ENCODE measurements at places on chromosomes 7 and 10. TPM values are rescaled to one million over a fixed set of nuclear protein-coding genes. Genes with fewer than 3 reads are reported as not detected.

DNA sequence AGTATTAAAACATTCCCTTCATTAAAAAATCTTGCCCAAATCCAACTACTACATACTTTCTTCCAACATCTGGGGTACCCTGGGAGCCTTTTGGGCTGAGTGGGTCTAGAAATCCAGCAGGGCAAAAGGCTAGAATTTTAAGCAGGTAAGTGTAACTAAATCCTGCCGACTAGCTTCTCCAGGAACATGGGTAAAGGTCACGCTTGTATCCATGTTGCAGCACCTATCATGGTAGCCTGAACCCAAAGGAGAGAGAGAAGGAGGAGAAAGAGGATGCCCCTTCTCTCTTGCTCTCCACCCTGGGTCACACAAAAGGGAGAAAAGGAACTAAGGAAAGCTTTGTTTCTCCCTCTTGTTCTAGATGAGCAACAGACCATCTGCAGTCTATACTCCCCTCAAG, 53.3 kb downstream of the ZNF680 start:
- ATAC-seq = no peak

- ATAC-seq = no peak
These were observed 54.8 kb upstream of the TNKS2 start for GRCh38 chr10:91743465-91743864.

Gene ANKRD30A
- total RNA-seq = not detected

- peak; percentile 92 for ATAC-seq
These were observed at the start of gene CADPS2 for GRCh38 chr7:122886357-122887081. Gene CADPS2, minus strand, starts transcription at chr7:122886460. Its CDS starts 123 bp downstream, at chr7:122886337.

GRCh38 chr7:23346316-23346715, 47.2 kb downstream of the MALSU1 start:
- no peak for ATAC-seq

Gene TAS2R5
- total RNA-seq = 0.47 TPM

- ATAC-seq = no peak
These were observed 102.7 kb downstream of the CABCOCO1 start for GRCh38 chr10:61765176-61766087.

Gene CC2D2B
- total RNA-seq = 1.9 TPM

- peak; percentile 58 for ATAC-seq
These were observed 28.4 kb upstream of the SEMA3E start for GRCh38 chr7:83677180-83677866.

- ATAC-seq = no peak
These were observed 10.7 kb downstream of the IRF5 start for GRCh38 chr7:128948312-128948973.

Gene AKR1D1
- total RNA-seq = not detected

Gene C10orf67
- total RNA-seq = not detected

GRCh38 chr7:30894866-30895605, 16.6 kb upstream of the AQP1 start:
- ATAC-seq = no peak

Gene GIMAP2
- 5.1 TPM for total RNA-seq

Gene HOXA5
- 34.6 TPM for total RNA-seq

- ATAC-seq = no peak
These were observed 6.0 kb upstream of the PURB start for GRCh38 chr7:44891372-44891771.

DNA sequence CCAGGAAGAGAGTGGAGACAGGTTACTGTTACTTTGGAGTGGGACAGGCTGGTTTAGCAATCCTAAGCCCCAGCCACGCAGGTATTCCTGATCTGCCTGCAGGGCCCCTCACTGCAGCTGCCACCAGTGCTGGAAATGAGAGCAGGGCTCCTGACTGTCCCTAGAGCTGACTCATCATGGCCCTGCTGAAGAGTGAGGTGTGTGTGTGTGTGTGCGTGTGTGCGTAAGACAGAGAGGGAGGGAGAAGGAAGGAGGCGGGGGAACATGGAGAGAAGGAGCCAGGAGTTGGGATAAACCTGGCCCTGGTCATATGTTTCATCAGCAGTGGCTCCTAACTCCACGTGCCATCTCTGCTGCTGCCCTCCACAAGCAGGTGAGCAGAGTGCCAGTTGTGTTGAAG, 3.6 kb downstream of the FOXI2 start:
- ATAC-seq = no peak

Gene ELN
- 455 TPM for total RNA-seq

DNA sequence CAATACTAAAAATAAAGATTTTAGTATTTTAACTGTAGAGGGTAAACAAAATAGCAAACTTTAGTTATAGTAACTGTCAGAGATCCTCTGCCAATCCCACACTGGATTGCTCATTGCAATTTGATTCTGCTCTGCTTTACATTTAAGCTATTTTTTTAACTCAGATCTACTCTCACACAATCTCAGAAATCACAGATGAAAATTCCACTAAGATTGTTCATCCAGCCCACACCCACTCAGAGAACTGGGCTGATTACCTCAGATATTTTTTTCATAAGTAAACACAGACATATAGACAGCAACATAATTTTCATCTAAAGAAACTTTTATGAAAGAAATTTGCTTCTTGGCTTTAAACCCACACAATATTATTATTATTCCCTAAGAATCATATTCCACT, 7.0 kb downstream of the OSBPL3 start:
- ATAC-seq = no peak

GRCh38 chr7:100864263-100864845, 2.8 kb upstream of the TRIP6 start:
- no peak for ATAC-seq

- no peak for ATAC-seq
These were observed 49.2 kb upstream of the FAM133B start for GRCh38 chr7:92639213-92639896.

DNA sequence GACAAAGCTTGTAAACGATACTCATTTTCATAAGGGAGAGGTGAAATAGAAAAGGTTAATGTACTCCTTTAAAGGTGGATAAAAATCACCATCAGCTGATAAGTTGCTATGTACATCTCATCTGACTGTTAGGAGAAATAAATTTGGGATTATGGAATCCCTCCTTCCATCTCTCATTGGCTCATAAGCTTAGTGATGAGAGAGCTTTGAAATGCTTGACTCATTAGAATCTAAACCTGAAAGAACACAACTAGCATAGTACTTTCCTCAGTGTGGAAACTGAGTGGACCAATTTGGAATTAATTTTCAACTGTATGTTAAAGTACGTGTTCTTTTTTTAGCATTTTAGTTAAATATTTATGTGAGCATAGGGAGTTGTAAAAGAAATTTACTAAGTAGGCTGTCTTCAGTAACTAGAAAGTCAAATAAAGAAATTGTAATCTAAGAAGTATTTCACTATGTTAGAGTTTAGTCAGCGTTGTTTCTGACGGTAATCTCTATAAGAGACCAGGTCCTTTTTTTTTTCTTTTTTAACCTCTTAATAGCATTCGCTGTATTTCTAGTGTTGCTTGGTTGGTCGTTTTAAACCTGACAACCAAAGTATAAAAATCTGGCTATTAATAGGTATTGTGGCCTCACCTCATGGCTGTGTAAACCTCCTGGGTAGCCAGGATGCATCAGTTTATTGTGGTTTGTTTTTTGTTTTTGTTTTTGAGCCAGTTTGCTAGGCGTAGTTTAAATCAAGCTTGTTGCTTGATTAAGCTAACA, 34.4 kb downstream of the FHIP2A start:
- ATAC-seq = no peak

Gene CNTNAP2
- 1.5 TPM for total RNA-seq

DNA sequence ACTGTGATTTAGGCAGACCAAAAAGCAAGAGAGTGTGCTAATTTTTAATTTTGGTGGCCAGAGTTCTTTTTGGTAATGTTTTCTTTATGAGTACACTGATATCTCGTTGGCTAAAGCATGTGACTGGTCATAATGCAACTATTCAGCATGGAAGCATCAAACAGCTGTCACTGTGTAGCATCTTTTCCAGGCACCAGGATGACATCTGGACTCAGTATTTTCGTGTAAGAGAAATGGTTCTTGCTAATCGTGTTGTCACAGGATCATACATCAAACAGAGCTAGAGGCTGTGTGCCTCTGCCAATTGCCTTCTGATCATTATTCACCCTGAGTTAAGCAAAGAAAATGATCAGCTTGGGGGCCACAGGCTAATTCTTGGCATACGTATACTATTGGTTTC, 118.9 kb downstream of the SND1 start:
- ATAC-seq = no peak

Gene TMEM178B
- total RNA-seq = 1.2 TPM

DNA sequence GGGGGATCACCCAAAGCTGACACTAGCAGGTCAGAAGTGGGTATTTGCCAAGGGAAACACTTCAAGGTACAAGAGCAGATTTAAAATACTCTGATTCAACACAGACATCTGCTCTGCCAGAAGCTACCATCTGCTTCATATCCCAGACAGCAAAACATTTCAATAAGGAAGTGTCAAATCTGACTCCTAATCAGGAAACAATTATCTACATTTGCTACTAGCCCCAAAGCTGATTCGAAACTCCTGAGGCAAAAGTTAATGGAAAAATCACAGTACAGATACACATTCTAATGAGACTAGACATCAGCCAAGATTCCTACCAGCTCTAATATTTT, 48.9 kb downstream of the PARD3 start:
- no peak for ATAC-seq

GRCh38 chr7:151176401-151176800, 8.9 kb upstream of the GBX1 start:
- ATAC-seq = no peak

Gene ITPRID1
- 0.49 TPM for total RNA-seq

Gene ABCB4
- total RNA-seq = 0.42 TPM

Gene NPFFR1
- total RNA-seq = not detected

DNA sequence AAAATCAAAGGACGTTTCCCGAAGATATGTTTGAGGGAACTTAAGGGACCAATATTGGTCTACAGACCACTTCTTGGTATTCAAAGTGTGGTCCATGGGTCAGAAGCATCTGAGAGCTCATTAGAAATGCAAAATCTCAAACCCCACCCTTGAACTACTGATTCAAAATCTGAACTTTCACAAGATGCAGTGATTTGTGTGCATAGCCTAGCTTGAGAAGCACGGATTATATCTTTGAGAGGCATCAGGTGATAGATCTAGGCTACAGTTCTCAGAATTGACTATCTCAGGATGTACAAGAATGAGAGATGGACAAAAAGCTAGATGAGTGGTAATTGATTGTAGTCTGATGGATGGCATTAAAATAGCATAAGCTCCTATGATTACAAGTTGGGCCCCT, 19.5 kb downstream of the CYP3A4 start:
- ATAC-seq = no peak

Gene SLC13A1
- not detected for total RNA-seq

DNA sequence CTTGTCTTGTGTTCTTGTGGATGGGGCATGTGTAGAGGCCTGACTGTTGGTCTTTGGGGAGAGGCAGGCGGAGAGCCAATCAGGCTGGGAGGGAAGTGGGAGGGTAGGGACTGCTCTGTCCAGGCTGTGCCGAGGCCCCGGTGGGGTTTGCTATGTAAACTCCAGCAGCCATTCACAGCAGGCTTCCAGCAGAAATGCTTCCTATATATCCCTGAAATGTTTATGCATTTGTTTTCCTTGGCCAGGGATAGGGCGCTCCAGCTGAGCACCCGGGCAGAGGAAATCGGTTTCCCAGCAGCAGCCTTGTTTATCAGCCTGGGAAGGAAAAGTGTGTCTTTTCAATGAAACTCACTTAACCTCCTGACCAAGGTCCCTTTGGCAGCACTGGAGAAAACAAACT, 18.3 kb upstream of the AQP1 start:
- peak; percentile 46 for ATAC-seq

- no peak for ATAC-seq
These were observed 197.4 kb upstream of the FOXP2 start for GRCh38 chr7:114217026-114217806.

Gene EGFR
- 106 TPM for total RNA-seq

DNA sequence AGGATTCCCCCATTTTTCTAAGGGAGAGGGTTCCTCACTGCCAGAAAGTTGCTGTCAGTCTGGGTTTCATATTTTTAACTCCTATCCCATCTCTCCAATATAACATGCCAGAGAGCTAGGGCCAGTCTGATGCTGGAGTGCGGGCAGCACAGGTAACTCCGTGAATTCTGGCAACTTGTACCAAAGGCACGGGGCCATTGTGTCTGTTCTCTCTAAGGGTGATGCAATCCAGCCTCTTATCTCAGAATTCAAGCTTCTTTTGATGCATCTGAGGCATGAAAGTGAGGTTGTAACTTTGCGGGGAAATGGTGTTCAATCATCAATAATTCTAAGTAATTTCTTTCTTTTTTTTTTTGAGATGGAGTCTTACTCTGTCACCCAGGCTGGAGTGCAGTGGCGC, 1074.4 kb downstream of the TYW1 start:
- ATAC-seq = no peak

GRCh38 chr10:111455776-111456426, 379.1 kb downstream of the ADRA2A start:
- no peak for ATAC-seq

DNA sequence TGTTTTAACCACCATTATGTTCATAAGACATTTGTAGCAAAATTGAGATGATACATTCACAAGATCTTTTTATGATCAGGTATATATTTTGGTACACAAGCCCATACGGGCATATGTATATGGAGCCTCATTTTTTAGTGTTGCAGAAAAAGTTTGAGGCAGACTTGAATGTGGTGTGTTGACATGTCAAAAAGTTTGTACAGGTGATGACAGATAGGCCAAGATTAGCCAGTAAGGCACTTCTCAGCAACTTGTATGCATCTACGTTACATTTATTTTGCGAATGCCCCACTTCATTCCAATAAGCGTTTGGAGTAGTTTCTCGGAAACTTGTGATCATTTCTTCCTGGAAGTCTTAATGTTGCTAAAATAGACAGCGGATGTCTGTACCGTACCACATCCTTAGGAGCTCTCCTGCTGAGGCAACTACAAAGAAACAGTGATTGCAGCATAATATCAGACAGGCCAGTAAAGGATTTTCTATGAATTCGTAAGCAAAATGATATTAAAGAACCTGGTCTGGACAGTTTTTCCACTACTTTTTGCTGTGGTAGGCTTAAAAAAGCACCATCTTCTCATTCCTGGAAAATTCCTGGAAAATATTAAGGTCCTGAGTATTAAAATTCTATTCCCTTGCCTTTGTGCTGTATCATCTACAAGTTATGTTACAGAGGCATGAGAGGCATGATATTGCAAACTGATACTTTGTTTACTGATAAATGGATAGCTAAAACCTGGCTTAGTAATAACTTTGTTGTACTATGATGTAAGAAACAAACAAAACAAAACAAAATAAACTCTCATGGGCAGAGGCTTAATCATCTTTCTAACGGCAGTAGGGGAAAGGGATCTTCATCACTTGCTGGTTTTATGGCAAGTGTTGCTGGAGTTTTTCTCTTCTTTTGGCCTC, 153.6 kb downstream of the HDAC9 start:
- ATAC-seq = no peak

Gene POU6F2
- 0.66 TPM for total RNA-seq

DNA sequence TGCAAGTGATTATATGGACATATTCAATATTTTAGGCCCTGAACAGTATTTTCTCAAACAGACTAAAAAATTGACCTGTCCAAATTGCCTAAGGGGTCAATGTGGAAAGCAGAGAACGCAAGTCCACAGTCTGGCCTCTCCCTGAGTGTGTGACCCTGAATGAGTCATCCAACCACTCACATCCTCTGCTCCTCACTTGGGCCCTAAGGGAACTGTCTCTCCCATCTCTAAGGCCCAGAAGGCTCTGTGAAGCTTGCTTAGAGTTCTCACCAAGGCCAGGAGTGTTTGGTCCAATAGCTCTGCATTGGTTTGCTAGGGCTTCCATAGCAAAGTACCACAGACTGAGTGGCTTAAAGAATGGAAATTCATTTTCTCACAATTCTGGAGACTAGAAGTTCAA, 155.1 kb downstream of the LSM5 start:
- ATAC-seq = no peak

Gene SPDYE9
- not detected for total RNA-seq

Gene C10orf105
- total RNA-seq = not detected
